Endodermal cell (in vitro differentiated cells): ENCODE measurements at places on chromosomes 16 and 17. TPM values are rescaled to one million over a fixed set of nuclear protein-coding genes. Genes with fewer than 3 reads are reported as not detected.

Gene ABCC12
- total RNA-seq, result 0.14 to 1.2 TPM (median 0.53 TPM) in 3 replicates

Gene C16orf89
- 0.34 and 0.51 TPM in 2 replicates for total RNA-seq

Gene ASGR2
- 0.44 to 0.76 TPM in 2 of 3 replicates, not detected in the other for total RNA-seq

Gene CRISPLD2
- total RNA-seq, result 4.0 and 5.0 TPM in 2 replicates

Gene SLFN12
- 3.7 and 6.1 TPM in 2 replicates for total RNA-seq

Gene KRT20
- total RNA-seq, result not detected in 3 replicates

Gene RNF112
- 0.88 and 1.9 TPM in 2 replicates for total RNA-seq

Gene STH
- total RNA-seq, result not detected in 2 replicates

Gene KRTAP4-9
- not detected in 2 replicates for total RNA-seq

Gene KRT33B
- total RNA-seq, result not detected in 2 replicates

Gene CYTH1
- 23.1 and 24.0 TPM in 2 replicates for total RNA-seq

Gene GLIS2
- 12.9 to 19.0 TPM (median 13.2 TPM) in 3 replicates for total RNA-seq

Gene RASL10B
- total RNA-seq, result 26.1 and 28.6 TPM in 2 replicates

DNA sequence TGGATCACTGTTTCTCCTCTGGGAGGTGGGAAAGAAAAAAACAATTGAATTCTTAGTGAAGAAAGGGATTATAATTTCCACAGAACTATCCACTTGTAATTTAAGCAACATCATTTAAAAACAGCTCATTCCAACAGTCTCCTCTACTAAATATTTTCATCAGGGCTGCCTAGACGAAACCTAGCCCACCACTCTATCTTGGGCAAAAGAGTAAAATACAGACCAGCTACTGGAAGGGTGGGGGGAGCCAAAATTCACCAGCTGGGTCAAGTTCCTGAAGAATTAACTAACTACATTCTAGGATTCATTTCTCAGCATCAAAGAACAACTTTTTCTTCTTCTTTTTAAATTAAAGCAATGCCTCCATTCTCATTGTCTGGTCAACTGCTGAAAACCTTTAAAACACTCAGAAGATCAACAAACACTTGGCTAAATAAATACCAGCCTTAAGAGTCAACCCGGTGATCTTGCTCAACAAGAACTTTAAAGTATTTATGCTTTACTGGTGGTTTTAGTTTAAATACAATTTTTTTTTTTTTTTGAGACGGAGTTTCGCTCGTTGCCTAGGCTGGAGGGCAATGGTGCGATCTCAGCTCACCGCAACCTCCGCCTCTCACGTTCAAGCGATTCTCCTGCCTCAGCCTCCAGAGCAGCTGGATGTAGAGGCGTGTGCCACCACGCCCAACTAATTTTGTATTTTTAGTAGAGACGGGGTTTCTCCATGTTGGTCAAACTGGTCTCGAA lies 25.2 kb downstream of the KANSL1 start:
- DNase-seq, result no peak

DNA sequence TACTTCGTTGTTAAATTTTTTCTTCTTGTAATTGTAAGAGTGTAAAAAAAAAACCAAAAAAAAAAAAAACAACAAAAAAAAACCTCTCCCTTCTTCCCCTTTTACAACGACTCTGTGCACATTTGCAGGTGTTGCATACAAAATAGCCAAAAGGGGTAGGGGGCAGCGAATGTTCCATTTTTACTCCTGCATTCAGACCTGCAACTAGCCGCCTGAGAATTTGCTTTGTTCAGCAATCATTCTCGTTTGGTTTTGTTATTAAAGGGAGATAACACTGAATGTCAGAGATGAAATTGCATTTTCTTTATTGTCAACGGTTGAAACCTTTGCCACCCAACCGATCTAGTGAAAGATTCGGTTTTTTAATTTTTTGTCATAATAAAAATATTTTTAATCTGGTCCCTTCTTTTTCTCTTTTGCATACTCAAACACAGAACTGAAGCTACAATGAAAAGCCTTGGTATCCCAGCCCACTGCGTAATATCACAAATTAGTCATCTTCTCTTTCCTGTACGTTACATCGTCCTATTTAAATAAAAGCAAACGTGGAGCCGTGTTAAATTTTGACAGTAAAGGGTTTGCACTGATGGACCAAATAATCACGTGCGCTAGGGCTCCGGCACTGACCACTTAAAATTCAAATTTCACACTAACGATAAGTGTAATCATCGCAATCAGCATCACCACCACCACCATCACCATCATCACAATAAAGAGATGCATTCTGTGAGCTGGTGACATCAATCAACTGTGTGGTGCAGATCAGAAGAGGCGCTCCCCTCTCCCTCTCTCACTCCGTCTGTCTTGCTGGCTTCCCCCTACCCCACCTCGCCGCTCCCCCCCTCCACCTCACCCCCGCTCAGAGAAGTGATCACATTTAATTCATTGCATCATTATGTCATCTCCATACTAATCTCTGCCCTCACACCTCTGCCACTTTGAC lies 406.2 kb upstream of the PSMD7 start:
- DNase-seq, result no peak

GRCh38 chr16:83336603-83337002 lies 471.2 kb upstream of the HSBP1 start:
- no peak for DNase-seq

- no peak for DNase-seq
Measured at GRCh38 chr16:49148410-49148809, 133.2 kb downstream of the CBLN1 start.

DNA sequence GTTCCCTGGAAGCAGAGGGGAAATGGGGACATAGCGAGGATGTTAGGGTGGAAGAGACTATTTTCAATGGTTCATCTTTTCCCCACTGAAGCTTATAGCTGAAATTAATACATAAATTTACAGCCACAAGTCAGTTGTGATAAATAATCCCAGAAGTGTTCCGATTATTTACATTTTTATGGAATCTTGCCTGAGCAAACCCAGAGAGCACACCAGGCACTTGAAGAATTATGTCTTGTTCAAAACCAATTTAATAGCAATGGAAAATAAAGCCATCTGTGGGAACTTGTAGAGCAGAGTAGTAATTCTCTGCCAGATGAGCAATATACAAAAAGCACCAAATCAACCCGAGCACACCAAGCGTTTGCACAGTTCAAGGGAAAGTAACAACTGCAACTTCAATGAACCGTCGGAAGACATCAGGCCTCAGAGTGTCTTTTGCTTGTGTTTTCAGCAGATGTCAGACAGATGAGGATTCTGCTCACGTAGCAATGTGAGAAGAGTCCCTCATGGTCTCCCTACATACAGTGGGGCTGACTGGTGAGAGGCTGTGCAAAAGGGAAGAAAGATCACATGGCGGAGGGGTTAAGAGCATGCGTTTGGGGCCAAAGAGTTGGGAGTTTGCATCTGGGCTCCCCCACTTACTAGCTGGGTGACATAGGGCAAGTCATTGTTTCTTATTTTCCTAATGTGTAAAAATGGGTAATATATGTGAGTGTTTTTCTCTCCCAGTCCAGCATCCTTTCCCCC lies 148.7 kb upstream of the HS3ST2 start:
- DNase-seq, result peak; percentile 40

DNA sequence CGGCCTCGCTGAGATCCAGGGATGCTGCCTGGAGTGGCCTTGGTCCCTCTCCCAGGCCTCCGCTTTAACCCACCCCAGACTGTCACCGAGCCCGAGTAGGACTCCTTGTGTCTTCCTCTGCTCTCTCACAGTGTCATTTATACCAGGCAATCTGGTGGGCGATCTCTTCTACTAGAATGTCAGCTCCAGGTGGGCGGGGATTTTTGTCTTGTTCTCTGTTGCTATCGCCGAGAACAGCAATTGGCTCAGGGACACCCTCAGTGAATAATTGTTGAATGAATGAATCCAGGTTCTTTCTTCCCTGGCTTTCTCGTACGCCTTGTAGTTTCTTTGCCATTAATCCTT lies 591 bp downstream of the DHX38 start:
- DNase-seq, result no peak

DNA sequence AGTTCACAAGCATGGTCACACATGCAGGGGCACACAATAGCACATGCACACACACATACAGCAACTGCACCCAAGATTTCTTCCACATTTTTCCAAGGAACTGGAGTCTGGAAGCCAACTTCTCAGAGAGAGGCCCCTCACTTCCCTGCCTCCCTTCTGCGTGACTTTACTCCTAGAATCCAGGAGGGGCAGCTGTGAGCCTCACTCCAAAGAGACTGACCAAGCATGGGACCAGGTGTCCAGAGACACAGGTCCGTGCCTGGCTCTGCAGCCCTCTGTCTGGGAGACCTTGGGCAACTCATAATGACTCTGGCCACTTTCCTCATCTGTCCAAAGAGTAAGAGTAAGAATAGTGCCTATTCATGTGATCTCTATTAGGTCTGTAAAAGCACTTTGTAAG lies 104.7 kb upstream of the TMEM132E start:
- DNase-seq, result peak; percentile 68

DNA sequence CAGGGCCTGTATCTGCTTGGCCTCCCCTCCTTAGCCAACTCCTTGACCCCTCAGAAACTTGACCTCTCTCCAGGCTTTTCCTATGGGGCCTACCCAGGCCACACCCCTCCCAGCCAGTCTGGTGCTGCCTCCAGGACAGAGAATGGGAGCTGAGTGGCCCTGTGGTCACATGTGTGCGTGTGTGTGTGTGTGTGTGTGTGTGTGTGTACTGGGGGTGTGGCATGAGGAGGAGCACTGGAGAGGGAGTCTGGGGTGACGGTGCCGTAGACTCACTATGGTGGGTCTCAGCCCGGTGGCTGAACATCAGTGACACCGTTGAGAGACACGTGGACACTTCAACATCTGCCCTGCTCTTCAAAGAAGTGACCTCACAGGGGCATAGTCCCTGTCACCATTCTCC lies 180.4 kb downstream of the ENGASE start:
- DNase-seq, result no peak

- DNase-seq, result no peak
Measured at GRCh38 chr16:66091471-66091891, 275.0 kb upstream of the CDH5 start.

- peak; percentile 95 for DNase-seq
Measured at GRCh38 chr16:88917146-88917914, 50.9 kb upstream of the PABPN1L start.

- no peak for DNase-seq
Measured at GRCh38 chr17:1533661-1534325, 17.4 kb upstream of the INPP5K start.

GRCh38 chr17:74543891-74544760 lies 1.8 kb downstream of the CD300C start:
- no peak for DNase-seq

DNA sequence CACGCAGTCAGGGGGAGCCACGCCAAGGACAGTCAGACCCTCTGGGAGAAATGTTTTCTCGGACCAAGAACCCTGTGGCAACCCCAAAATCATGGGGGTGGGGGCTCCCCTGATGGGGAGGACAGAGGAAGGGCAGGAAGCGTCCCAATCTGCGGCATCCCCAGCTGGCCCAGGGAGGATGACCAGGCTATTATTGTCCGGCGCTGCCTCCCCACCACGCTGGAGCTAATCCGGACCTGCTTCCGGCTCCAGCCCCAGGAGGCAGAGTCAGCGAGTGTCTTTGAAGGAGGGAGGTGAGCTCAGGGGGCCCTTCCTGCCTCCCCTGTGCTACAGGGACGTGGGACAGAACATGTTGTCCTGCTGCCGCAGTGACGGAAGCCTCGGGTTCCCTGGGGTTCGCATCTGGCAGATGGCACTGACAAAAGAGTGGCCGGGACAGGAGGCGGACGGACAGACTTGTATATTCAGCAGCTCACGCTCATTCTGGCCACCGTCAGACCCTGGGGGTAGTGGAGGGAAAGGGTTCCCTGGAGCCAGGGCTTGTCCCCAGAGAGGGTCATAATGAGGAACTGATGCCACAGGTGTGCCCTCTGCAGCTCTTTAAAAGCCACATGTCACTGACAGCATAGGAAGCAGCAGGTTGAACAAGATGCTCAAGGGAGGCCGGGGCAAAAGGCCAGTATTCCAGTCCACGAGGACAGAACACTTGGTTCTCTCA lies 54.3 kb upstream of the CDC42EP4 start:
- DNase-seq, result peak; percentile 72

- peak; percentile 74 for DNase-seq
Measured at GRCh38 chr17:5019475-5019956, 15.7 kb downstream of the SLC52A1 start.

DNA sequence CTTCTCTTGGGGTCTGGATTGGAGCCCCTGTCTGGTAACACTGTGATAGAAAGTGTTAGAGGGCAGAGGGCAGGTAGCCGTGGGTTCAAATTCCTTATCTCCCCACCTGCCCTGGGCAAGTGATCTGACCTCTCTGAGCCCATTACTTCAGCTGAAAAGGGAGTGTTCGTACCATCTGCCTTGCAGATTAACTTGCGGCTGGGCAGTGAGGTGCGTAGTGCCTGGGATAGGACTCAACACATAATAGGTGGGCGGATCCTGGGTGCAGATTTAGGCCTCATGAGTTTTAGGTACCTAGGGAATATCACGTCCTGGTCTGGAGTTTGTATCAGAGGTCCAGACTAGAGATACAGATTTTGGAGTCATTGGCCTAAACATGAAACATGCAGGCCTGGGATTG lies 329.6 kb downstream of the CPPED1 start:
- no peak for DNase-seq

- DNase-seq, result peak; percentile 93
Measured at GRCh38 chr17:79970576-79971068, 65.0 kb downstream of the TBC1D16 start.

DNA sequence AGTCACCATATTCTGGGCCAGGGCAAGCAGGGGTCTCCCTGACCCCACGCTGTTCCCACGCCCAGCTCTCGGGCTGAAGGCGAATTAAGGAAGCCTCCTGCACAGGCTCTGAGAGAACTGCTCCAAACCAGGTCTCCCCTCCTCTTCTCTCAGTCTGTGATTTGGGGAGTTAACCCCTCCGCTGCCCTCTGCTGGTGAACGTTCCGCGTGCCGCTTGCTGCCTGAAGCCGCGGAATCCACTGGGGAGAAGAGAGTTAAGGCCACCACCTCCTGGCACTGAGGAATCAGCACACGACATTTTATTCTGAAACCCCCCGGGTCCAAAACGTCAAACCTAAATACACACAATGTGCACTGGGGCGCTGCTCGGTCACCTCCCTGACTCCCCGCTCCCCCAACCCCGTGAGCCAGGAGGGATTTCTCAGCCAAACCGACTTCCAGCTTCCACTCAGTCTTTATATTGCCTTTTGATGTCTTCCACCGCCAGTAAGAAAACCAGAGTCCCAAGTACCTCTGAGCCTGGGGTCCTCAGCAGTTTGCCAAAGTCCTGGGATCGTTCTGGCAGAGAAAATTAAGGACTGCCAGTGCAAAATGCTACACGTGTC lies 54.4 kb upstream of the RCVRN start:
- peak; percentile 96 for DNase-seq

DNA sequence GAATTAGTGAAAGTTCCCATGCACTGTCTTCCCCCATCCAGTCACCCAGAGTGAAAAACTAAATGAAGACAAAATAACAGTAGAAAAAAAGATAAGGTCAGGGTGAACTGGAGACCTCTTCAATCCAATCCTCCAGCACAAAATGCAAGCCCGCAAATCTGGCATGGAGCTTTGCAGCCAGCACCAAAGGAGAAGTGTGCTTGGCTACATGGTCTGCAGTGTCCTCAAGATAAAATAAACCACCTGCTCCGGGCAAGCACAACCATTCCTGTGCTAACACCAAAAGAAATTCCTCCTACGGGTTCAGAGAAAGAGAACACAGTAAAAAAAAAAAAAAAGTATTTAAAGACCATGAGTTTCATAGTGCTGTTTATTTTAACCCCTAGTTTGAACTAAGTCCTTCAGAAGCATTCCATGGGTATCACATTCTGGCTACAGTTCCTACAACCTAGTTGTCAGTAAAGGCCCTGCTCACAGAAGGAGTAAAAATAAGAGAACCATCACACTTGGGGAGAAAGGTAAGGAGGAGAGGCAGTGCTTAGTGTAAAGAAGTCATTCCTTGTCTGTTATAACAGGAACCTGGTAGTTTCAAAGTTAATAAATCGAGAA lies 109.1 kb downstream of the GAS7 start:
- no peak for DNase-seq
